Pulmonary artery endothelial cell (primary cell): ENCODE measurements at places on chromosomes 3 and 15.
A peak's percentile ranks its signal among the peaks of the same experiment; 100 is the strongest.

- no peak for DNase-seq
Measured at GRCh38 chr3:183182732-183183610, 20.4 kb upstream of the LAMP3 start.

GRCh38 chr15:42284551-42284950 is 11.3 kb upstream of the TMEM87A start:
- no peak for DNase-seq

- no peak for DNase-seq
Measured at GRCh38 chr3:182605882-182606611, 187.3 kb upstream of the ATP11B start.

DNA sequence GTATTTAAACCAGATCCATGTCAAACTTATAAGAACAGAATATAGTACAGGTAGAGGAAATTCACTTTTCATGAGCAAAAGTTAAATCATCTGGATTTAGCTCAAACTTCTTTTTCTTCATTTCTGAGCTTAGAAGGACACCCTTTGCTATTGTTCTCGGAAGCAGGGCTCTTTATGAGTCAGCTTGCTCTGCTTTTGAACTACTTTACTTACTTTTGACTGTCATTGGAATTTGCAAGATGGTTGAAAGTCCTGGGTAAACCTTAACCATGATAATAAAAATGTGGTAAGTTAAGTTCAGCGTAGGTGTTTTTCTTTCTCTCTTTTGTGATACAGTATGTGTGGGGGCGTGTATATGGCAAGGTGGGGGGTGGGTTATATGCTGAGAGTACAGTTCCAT is 312.7 kb upstream of the DPH6 start:
- DNase-seq, result no peak

DNA sequence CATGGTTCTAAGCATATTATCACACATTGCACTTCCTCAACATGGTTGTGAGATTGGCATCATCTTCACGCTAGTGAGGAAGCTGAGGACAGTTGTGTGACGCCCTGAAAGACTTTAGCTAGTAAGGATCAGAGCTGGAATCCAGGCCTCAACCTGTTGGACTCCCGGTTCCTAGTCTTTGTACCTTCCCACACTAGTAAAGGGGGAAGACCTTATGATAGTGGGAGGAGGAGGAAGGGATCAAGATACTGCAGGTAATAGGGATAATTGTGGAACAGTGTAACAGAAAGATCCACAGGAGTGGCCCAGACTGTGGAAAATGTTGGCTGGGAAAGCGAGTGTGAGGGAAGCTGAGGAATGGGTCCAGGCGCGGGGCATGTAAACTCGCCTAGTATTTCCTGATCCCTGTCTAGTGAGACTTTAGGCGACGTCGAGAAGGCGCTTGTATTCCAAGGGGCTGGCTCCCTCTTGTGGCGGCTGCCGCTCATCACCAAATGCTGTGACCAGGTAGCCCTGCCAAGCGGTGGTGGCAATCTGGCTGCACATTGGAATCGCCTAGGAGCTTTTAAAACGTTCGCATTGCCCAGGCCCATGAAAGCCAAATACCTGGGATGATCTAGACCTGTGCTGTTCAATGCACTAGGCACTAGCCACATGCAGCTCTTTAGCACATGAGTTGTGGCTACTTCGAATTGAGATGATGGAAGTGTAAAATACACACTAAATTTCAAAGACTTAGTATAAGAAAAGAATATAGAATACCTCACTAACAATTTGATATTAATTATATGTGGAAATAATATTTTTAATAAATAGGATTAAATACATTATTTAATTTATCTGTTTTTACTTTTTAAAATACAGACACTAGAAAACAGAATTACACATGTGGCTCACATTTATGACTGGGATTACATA is 38.8 kb upstream of the CLDN18 start:
- peak; percentile 7 for DNase-seq

DNA sequence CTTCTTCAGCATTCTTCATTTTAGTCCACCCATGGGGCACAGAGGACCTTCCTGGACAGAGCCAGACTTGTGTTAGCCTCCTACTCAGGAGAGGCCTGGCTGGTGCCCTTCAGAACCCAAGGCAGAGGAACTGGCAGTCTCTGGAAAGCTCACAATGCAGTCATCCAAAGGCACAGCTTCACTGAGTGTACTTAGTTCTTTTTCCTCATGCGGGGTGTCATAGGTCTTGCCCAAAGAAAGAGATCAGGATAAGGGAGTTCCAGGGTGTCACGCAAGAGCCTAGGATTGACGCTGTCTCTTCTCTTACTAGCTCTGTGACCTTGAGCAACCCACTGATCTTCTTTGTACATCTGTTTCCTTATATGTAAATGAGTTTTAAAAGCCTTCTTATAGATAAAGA is 58.7 kb downstream of the CD200 start:
- DNase-seq, result no peak

GRCh38 chr3:182375916-182376315 is 417.4 kb upstream of the ATP11B start:
- no peak for DNase-seq

GRCh38 chr3:157913741-157914150 is 192.5 kb downstream of the SHOX2 start:
- DNase-seq, result no peak

DNA sequence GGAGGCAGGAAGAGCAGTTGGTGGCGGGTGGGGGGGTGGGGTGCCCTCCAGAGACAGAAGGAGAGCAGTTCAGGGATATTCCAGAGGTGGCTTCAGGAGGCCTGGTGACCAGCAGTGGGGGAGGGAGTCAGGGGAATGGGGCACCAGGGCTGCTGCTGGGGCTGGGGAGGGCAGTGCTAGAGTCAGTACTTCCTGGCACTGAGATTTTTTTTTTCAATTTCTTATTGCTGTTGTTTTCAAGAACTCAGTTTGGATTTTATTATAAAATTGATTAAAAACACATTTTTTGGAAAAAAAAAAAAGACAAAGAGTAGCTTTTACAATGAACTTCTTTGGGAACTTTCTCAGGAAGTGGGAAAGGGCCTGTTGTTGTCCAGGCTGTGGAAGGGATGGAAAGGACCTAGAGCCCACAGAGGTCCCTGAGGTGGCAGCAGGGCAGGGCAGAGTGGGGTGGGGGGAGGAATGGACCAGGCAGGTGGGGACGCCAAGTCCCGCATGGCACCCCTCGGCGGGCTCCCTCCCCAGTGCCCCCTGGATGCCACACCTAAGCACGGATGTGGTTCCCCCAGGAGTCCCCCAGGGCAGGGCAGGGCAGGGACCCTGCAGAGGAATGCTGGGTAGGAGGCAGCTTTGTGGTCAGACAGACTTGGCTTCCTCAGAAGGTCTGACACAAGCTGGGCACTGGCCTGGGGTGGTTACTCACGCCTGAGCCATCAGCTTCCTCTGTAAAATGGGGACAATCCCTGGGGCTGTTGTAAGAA is 8.5 kb upstream of the ANPEP start:
- DNase-seq, result no peak

- peak; percentile 67 for DNase-seq
Measured at GRCh38 chr15:83205725-83206324, 1.8 kb downstream of the HDGFL3 start.
